Foreskin keratinocyte (primary cell): ENCODE measurements at places on chromosomes 3 and 15. TPM values are rescaled to one million over a fixed set of nuclear protein-coding genes. Genes with fewer than 3 reads are reported as not detected.

Gene VPS8
- polyA plus RNA-seq: 6.4 and 6.8 TPM in 2 replicates

Gene SPG11
- 17.3 and 18.7 TPM in 2 replicates for polyA plus RNA-seq

Gene GOLGA8R
- polyA plus RNA-seq: not detected in 2 replicates

Gene CCR8
- polyA plus RNA-seq: not detected in 2 replicates

Gene NPRL2
- 18.9 and 22.2 TPM in 2 replicates for polyA plus RNA-seq

- DNase-seq: no peak
Measured at GRCh38 chr3:140972833-140973232, 31.2 kb downstream of the SLC25A36 start.

DNA sequence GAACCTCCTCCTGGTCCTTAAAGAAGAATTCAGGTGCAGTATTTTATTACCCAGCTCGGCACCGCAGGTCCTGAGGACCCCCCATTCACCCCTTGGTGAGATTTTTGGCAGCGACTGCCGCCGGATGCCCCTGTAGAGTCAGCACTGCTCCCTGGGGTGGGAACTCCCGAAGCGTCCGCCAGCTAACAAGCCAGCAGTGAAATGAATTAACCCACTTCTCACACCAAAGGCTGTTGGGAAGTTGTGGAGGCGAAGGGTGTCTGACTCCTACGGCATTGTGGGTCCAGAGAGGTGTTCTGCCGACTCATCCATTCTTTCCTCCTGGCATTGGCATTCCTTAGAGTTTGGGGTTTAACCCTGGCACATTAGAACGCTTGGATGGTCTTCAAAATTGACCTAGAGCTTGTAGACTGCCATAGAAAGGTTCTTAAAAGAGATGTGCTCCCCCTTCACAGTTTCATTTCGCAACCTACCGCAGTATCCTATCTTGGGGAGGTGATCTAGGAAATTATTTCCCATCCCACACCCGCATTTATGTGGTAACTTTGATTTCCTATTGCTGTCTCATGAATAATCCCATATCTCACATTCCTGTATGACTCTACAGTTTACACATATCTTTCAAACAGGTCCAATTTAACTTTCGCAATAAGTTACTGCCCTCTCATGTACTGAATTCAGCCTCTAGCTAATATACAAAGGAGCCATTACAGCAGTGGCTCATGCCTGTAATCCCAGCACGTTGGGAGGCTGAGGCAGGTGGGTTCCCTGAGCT is 879 bp upstream of the EIF5A2 start:
- DNase-seq: peak; percentile 91

- no peak for DNase-seq
Measured at GRCh38 chr15:90530250-90531051, 728 bp downstream of the CRTC3 start.

DNA sequence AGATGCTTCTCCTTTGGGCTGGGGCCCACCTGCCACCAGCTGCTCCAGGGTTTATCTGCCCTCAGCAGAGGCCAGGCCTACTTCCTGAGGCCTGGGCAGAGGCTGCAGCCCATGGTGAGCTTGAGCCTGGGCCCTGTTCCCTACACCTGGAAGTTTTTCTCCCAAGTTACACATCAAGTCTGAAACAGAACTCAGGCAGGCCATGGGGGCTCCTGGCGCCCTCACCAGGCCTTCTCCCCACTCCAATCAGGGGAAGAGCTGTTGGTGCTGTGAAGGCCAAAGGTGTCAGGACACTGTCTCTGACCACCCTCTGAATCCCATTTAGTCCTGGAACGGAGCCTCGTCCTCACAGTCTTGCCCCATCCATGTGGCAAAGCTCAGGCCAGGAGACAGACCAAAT is 7.3 kb downstream of the VWA5B2 start:
- DNase-seq: no peak

Gene TMEM89
- 0.08 TPM in 1 of 2 replicates, not detected in the other for polyA plus RNA-seq

DNA sequence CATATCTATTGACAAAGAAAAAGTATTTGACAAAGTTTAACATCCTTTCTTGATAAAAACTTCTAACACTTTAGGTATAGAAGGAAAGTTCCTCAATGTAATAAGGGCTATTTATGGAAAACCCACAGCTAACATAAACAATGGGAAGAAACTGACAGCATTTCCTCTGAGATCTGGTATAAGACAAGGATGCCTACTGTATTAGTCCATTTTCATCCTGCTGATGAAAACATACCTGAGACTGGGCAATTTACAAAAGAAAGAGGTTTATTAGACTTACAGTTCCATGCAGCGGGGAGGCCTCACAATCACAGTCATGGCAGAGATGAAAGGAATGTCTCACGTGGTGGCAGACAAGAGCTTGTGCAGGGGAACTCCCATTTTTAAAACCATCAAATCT is 17.8 kb upstream of the CLDN1 start:
- peak; percentile 51 for DNase-seq

GRCh38 chr15:58475573-58476524 is 44.1 kb downstream of the LIPC start:
- DNase-seq: peak; percentile 28

DNA sequence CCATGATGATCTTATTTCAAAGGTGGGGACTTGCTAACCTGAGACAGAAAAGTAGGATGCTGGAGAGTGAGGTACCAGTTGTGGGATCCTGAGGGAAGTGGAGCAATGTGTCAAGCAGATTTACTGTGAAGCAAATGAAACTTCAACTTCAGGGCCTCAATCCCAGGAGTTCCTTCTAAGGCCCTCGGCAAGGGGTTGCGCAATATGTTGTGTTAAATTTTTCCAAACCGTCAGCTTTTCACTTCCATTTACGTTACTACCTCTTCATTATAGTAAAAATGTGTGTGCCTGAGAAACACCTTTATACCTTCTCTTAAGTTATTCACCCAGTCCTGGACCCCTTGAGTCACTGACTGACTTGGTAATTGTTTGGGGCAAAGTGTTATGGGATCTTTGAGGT is 42.5 kb upstream of the KCNH8 start:
- DNase-seq: no peak

Gene CTXND1
- not detected in 2 replicates for polyA plus RNA-seq

Gene SEMA5B
- polyA plus RNA-seq: not detected in 2 replicates

GRCh38 chr3:149541091-149541491 is 66.6 kb downstream of the TM4SF4 start:
- DNase-seq: no peak

Gene VGLL3
- 0.11 and 0.18 TPM in 2 replicates for polyA plus RNA-seq

DNA sequence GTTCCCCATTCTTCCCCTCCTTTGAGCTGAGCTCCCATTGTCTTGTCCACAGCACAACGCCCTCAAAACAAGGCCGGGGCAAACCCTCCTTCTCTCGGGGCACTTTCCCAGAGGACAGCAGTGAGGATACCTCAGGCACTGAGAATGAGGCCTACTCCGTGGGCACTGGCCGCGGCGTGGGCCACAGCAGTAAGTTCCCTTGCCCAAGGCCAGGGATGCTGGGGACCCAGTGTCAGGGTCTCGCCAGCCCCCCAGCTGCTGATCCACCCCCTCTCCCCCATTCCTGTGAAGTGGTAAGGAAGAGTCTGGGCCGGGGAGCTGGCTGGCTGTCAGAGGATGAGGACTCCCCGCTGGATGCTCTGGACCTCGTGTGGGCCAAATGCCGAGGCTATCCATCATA is 4.2 kb upstream of the OGG1 start:
- DNase-seq: no peak

DNA sequence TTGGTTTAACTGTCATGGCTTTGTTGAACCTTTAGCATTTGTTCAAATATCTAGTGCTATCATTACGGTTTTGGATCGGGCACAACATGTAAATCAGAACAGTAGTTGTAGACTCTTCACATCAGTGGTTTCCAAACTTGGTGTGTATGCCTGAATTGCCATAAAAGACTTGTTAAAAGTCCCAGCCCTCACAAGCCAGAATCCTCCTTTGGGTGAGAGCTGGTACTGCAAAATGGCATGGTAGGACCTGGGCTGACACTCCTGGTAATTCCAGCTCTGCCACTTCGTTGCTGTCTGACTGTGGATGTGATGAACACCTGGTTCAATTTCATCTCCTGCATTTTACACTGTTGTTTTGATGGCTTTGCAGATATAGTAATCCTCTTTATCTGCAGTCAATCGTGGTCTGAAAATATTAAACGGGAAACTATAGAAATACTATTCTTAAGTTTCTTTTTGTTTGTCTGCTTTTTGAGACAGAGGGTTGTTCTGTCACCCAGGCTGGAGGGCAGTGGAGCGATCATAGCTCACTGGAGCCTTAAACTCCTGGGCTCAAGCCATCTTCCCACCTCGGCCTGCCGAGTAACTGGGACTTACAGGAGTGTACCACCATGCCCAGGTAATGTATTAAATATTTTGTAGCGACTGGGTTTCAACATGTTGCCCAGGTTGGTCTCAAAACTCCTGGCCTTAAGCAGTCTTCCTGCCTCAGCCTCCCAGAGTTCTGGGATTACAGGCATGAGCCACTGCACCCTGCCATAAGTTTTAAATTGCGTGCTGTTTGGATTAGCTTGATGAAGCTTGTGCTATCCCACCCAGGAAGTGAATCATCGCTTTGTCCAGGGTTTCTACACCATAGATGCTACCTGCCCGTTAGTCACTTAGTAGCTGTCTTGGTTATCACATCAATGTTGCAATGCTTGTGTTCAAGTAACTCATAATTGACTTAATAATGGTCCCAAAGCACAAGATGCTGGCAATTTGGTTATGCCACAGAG is 61.6 kb downstream of the RAB7A start:
- DNase-seq: peak; percentile 89

Gene EPHA6
- not detected in 2 replicates for polyA plus RNA-seq

- DNase-seq: no peak
Measured at GRCh38 chr3:69445024-69445423, 59.1 kb upstream of the FRMD4B start.

DNA sequence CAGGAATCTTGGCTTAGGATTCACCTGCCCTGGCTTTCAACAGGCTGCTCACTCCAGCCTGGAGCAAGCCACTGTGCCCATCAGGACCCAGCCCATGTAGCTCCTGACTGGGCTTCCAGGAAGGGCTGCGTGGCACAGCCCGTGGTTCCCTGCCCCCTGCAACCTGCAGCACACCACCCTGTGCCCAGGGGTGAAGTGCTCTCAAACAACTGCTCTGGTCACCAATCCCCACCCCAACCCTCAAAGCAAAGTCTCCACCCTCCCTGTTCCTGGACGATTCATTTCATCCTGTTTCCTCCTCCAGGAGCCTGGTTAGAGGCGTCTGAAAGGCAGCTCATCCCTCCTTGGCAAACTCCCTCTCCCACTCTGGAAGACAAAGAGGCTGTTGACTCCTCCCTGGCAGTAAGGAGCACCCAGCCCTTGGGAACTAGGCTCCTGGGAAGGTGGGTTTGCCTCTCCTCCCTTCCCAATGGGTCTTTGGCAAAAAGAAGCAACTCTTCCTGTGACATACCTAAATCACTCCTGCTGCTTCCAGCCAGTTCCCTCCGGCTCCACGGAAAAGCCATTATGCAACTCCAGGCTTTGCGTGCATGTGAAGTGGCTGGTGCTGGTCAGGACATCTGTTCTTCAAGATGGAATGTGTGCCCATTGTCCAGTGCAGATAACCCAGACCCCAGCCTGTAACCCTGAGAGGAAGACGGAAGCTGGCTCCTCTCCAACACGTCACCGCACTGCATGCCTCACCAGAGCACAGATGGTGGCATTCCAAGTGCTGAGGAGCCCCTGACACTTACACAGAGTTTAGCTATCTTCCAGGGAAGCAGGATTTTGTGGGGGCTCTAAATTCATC is 29.1 kb upstream of the VIPR1 start:
- DNase-seq: no peak

Gene EFCC1
- polyA plus RNA-seq: not detected in 2 replicates

Gene LRRC3B
- not detected in 2 replicates for polyA plus RNA-seq

DNA sequence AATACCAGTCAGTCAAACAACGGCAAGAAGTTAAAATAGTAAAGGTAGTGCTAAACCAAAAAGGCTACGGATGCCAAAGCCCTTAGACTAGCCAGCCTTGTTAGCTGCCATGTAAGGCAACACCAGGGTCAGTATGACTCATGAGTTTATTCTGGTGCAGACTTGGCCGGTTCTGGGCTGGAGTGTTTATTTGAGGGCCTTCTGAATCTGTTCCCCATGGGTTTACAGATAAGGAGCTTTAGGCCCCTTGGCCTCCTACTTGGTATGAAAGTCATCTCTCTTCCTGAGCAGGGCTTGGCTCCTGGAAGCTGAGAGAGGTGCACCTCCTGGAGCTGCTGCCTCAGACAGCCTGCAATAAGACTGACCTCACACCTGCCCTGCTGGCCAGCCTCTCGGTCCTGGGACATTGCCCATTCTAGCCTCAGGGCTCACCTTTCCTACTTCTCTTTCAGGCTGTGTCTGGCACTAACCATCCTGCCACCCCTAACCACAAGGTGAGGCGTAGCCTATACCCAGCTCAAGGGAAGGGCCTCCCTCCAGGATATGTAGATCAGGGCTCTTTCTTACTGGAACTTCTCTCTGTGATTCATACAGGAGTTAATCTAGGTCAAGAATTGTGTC is 10.4 kb upstream of the RTP1 start:
- DNase-seq: peak; percentile 57

Gene ROPN1B
- 0.21 TPM in 1 of 2 replicates, not detected in the other for polyA plus RNA-seq

DNA sequence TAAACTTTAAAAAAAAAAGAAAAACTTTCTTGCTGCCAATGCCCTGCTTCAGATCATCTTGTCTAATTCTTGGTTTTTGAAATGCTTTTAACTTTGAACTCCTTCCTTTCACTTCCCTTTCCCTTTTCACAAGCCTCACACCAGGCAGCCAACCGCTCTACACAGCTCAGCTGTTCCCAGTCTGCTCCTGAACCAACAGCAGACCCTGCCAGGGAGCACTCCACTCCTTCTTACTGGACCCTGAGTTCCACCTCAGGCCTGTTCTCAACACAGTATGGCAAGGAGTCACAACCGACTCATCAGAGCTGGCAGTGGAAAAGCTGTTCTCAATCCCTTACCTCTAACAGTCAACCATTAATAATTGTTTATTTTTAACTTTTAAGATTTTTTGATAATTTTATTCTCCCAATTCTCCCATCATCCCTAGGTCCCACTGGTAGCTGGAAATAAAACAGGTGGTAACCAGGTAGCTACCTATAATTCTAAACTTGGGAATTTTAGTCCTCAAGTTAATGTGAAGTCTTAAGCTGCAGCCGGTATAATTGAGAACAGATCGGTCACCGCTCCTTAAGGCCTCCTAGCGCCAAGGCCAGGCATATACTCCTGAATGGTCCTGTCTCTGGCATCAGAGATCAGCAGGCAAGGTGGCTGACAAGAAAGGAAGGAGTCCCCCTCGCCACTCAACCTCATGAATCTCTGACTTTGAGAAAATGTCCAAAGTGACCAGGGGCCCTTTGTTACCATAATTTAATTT is 43.9 kb downstream of the BOC start:
- DNase-seq: no peak

DNA sequence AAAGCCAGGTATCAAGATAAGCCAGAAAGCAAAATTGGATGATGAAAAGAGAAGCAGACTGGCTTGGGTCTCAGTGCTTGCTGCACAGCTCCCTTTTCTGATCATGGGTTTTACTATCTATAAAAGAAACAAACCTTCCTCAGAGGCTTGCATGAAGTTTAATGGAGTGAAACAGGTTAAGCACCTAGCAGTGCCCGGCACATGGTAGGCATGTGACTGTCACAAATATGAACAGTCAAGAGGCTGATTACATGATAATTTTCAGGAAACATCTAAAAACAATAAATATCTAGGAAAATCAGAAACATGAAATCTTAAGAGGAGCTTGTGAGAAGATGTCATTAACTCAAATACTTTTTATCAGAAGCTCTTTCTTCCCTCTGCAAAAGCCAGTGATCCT is 519.2 kb downstream of the EPHB1 start:
- no peak for DNase-seq

- DNase-seq: no peak
Measured at GRCh38 chr15:68631601-68632051, 52.8 kb downstream of the CORO2B start.

Gene OXTR
- polyA plus RNA-seq: 0.30 and 0.43 TPM in 2 replicates

Gene ZNF592
- polyA plus RNA-seq: 5.5 and 6.8 TPM in 2 replicates

Gene EPM2AIP1
- 1.3 TPM in 2 replicates for polyA plus RNA-seq
